ENCODE measurements at places on chromosomes 16 and 17. TPM values are rescaled to one million over a fixed set of nuclear protein-coding genes. Genes with fewer than 3 reads are reported as not detected.

The APOBR gene
- not detected for total RNA-seq

The TSPAN10 gene
- 1.1 TPM for total RNA-seq

The PHKB gene
- 61.2 TPM for total RNA-seq

The KRT32 gene
- not detected for total RNA-seq

Measured in osteocyte (in vitro differentiated cells).